Activated CD4-positive, CD25-positive, alpha-beta regulatory T cell treated with anti-CD3 and anti-CD28 coated beads, Interleukin-2, amount 50 U/mL, for 72 hours (primary cell): ENCODE measurements at places on chromosomes 5 and 9.

DNA sequence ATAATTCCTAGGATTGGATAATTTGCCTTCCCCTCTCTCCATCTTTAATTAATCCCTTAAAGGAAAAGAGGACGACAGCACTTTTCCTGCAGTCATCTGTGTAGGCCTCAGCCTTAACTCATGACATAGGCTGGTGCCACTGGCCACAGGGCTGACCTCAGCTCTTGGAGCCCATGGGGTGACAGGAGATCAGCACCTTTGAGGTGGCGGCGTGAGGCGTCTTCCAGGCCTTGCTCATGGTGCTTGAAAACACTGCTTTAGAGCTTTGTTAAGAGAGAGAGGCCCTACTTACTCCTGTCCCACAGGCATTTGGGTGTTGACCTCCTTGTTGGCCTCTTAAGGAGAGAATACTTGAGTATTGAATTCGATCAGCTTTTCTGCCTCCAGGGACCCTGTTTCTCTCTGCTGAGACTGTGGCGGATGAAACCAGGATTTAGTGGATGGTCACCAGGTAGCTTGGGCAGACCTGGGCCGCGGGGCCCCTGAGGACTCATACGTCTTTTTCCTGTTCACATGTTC, 23.4 kb downstream of the TENT4A start:
- DNase-seq: no peak

GRCh38 chr9:113417370-113417769, 6.8 kb downstream of the C9orf43 start:
- no peak for DNase-seq

DNA sequence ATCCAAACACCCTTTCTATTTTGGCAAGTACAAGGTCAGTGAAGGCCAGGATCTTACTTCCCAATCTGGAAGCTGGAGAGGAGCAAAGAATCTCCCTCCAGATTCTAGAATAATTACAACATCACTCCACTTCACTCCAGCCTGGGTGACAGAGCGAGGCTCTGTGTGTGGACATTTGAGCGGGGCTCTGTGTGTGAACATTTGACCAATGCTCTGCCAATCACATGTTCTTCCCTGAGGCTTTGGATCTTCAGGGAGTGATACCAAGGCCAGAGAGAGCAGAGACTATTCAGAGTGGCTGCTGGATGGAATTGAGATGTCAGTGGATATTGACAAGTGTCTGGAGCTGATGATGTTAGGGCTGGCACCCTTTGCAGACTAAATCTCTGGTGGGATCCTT, 24.7 kb upstream of the ANKRD34B start:
- no peak for DNase-seq

DNA sequence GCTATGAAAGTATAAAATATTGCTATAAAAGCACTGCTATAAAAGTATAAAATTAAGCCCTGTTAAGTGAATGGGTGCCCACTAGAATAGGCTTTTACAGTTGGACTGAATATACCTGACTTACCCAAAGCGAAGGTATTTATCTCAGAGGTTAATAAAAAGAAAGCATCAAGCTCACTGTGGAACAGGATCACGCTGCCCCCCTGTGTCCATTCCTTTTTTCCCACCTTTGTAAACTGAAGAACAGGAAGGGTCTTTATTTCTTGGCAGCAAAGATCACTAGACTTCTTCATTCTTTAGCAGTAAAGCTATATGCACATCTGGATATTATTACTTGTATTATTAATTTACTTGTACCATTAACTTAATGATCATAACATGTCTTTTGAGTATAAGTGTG, 22.1 kb upstream of the PLPP6 start:
- DNase-seq: no peak

DNA sequence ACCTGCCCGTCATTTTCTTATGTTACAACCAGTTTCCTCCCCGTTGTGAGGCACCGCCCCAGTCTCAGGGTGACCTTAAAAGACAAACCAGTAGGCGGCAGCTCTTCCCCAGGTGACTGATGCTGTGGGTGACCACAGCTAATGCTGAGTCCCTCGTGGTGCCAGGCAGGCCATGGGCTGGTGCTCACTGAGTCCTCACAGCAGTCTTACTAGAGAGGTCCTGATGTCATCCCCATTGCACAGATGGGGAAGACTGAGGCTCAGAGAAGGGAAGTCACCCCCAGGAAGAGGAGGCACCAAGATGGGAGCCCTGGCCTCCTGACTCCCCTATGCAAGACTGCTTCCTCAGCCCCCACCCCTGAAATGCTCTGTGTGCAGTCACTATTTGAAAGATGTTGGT, 978 bp downstream of the CFAP157 start:
- DNase-seq: no peak
